Stimulated activated CD8-positive, alpha-beta memory T cell treated with anti-CD3 and anti-CD28 coated beads, Interleukin-7, amount 100 ng/mL, for 48 hours (primary cell): ENCODE measurements at places on chromosomes 7 and 10.
A peak's percentile ranks its signal among the peaks of the same experiment; 100 is the strongest.

- DNase-seq = peak; percentile 57
Observed at GRCh38 chr10:91901784-91902677, 7.3 kb downstream of the FGFBP3 start.

- DNase-seq = no peak
Observed at GRCh38 chr10:125824736-125825135, 1.4 kb downstream of the BCCIP start.

- peak; percentile 15 for DNase-seq
Observed at GRCh38 chr7:7201578-7202374, 19.4 kb downstream of the C1GALT1 start.

DNA sequence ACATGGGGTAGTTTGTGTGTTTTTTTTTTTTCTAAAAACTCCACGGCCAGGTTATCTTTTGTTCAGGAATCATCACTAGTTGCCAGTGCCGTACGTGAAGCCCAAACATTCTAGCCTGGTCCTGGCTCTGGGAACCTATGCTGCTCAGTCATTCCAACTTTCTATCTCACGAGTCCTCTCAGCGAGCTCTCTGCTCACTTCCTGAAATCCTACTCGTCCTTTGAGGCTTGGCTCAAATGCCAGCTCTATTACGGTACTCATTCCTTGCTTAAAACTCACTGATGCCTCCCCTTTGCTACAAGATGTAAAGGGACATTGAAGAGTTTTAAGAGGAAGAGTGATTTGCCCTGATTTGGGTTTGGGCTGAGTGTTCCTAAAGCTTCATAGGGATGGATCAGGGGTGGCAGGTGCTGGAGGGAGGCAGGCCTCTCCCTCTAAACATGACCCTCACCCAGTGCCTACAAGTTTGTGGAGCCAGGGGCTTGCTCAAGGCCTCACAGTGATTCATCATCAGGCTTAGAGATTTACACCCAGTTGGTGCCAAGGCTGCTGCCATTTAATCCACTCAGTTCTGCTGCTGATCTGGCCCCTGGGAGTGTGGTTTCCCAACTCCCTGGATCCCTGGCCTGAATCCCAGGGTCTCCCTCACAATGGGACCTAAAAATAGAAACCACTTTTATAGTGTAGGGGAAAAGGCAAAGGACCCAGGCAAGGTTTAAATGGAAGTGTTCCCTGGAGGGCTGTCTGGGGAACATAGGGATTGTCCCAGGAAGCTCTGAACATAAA, 46.1 kb upstream of the R3HCC1L start:
- DNase-seq = no peak

- DNase-seq = no peak
Observed at GRCh38 chr7:35593899-35594298, 101.0 kb downstream of the HERPUD2 start.

- DNase-seq = no peak
Observed at GRCh38 chr7:148473703-148474480, 116.7 kb upstream of the C7orf33 start.
